ENCODE measurements at places on chromosomes 2 and 18.

GRCh38 chr2:37911296-37911873 is 13.7 kb upstream of the RMDN2 start:
- DNase-seq = no peak

DNA sequence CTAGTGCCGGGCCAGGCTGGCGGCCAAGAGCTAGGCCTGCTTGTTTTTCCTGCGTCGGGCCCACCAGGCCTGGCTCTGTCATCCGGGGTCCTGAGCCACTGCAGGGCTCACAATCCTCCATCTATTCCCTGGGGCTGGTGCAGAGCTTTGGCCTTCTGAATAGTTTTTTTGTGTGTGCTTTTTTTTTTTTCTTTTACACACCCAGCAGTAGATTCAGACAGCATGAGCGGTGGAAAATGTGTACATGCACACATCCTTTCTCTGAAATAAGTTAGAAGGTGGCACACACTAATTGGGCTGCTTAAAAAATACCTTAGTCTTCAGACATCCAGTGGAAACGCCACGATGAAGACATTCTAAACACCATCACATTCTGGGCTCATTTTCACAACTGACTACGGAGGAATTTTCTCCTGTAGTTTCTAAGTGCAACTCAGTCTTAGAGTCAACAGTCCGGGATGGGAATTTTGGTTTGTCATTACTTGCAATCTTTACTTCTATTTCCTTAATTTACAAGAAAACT is 6.1 kb downstream of the ZFP36L2 start:
- no peak for DNase-seq

GRCh38 chr18:21383031-21383430 is 141.0 kb downstream of the GREB1L start:
- DNase-seq = no peak

DNA sequence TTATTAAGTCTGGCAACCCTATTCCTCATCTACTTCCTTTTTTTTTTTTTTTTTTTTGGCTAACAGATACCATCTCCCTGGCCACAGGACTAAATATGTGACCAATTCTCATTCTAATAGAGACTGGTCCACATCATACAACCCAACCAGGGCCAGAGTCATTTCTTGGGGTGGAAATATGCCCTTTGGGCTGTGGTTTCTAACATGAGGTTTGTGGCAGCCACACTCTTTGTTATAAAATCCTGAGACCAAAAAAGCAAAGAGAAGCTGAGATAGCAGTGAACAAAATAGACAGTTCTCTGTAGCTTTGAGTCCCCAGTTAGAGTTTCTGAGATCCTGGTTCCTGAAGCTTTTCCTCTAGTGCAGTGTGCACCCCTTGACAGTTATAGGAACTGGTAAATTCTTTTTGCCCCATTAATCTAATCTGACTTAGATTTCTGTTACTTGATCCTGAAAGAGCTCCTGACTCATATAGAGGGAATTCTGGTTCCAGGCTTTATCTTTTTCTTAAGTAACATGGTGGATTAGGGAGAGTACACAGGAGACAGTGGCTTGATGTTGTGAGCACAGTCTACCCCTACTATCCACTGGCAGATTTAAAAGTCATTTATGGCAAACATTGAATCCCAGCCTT is 86.8 kb downstream of the MAIP1 start:
- no peak for DNase-seq

- DNase-seq = no peak
Measured at GRCh38 chr2:28095622-28096021, 205.1 kb downstream of the BABAM2 start.

GRCh38 chr18:50356036-50356945 is 18.6 kb upstream of the SKA1 start:
- no peak for DNase-seq

DNA sequence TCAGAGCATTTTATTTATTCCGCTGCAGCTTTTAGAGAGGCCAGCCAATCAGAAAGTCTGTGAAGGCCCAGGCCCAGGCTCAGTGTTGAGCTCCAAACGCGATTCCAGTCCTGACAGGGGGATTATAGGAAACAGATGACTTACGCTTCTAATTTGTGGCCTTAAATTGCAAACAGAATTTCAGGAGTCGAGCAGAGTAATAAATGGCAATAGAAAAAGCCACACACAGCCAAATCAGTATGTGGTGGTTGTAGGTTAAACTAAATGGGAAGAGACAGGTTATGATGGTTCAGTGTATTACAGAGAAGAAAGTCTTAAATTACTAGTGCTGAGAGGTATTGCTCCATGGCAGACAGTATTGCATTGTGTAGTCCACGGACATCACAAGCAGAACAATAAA is 131.0 kb upstream of the ZEB2 start:
- no peak for DNase-seq

- no peak for DNase-seq
Measured at GRCh38 chr2:70987386-70987785, 7.3 kb downstream of the TEX261 start.

- DNase-seq = peak; percentile 60
Measured at GRCh38 chr2:12514631-12515437, 201.9 kb upstream of the TRIB2 start.

DNA sequence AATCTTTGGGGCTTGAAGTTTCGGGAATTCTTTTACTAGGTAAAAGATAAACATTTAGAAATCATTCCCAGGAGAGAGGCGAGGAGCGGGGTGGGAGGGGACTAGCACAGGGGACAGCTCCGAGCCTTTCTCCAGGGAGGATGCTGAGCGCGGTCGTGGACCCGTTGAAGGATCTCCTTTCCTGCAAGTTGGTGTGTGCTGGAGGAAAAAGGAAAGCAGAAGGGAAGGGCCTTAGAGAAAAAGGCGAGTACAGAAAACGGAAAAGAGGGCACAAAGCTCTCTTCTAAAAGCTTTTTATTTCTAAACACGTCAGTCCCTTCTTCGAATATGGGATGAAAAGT is 640 bp downstream of the SLC39A6 start:
- DNase-seq = no peak

DNA sequence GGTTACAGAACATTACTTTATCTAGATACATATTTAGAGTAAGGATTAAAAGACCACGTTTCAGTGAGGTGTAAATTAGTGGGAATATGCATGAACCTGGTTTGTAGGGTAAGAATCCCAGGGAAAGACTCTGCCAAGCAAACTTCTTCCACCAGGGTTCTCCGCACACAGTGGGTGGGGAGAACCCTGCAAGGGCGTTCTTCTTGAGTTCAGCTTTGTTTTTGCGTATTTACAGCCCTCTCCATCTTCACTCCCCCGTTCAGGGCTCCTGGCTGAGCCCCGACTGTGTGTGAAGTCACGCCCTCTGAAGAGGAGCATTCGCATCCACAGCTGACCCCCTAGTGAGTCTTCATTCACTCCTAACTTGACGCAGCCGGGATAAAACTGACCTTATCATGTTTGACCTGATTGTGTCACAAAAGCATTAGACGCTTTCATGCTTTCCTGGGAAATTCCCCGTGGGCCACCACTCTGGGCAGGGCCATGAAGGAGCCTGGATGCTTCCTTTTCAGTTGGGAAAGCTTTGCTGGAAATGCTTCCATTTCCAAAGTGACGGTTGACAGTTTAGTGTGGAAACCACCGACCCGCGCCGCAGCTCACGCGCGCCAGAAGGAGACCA is 1.0 kb downstream of the ALKAL2 start:
- DNase-seq = no peak

GRCh38 chr2:43328133-43328532 is 101.7 kb upstream of the ZFP36L2 start:
- no peak for DNase-seq

DNA sequence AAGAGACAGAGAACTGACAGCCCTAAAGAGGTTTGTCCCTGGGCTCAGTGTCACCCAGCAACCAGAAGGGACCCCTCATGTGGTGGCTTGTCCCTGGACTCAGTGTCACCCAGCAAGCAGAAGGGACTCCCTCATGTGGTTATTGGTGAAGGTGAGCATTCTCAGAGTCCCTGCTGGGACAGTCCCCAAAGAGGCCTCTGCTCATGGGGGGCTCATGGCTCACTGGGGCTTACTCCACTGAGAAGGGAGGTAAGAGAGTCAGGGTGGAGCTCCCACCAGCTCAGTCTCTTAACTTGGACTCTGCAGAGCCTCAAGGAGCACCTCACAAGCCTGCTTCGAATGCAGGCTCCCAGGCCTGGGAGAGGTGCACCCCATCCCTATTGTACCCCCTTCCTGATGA is 145.2 kb upstream of the COPS8 start:
- DNase-seq = no peak

DNA sequence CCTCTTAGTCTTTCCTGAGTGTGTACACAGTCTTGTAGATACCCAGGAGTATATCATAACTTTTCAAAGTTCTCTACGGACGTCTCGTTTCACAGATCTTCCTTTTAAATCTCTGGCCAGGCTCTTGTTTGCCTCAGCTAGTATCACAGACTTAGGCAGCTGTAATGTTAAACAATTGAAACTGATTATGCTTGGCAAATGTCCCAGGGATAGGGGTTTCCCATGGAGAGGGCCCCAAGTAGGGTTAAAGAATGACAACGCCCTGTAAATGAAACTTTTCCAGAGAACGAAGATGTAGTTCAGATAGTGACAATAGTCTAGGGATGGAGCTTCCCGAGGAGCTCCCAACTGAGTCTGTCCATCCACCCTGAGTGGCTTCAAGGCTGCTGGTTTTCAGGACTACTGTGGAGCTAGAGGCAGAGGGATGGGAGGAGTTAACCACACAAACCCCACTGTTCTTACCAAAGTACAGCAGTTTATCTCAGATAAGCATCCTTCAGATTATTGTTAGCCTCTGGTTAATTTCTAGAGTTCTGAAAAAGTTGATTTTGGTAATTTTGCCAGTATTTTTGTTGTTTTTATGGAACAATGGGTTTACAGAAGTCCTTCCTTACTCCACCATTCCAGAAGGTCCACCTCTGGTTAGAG is 9.1 kb downstream of the NEURL3 start:
- no peak for DNase-seq

GRCh38 chr2:234275515-234275914 is 221.4 kb downstream of the ARL4C start:
- DNase-seq = no peak

DNA sequence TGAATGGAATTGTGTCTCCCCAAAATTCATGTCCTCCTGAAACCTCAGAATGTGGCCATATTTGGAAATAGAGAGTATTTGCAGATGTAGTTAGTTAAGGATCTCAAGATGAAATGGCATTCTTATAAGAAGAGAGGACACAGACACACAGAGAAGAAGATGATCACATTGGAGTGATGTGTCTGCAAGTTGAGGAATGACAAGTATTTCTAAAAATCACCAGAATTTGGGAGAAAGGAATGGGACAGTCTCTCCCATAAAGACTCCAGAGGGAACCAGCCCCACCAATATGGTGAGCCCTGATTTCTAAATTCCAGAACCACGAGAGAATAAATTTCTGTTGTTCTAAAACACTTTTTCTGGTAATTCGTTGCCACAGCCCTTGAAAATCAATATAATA is 166.3 kb downstream of the C1D start:
- no peak for DNase-seq

GRCh38 chr2:16085073-16085472 is 144.7 kb downstream of the MYCN start:
- DNase-seq = no peak

GRCh38 chr2:149658553-149658952 is 71.0 kb upstream of the MMADHC start:
- no peak for DNase-seq

DNA sequence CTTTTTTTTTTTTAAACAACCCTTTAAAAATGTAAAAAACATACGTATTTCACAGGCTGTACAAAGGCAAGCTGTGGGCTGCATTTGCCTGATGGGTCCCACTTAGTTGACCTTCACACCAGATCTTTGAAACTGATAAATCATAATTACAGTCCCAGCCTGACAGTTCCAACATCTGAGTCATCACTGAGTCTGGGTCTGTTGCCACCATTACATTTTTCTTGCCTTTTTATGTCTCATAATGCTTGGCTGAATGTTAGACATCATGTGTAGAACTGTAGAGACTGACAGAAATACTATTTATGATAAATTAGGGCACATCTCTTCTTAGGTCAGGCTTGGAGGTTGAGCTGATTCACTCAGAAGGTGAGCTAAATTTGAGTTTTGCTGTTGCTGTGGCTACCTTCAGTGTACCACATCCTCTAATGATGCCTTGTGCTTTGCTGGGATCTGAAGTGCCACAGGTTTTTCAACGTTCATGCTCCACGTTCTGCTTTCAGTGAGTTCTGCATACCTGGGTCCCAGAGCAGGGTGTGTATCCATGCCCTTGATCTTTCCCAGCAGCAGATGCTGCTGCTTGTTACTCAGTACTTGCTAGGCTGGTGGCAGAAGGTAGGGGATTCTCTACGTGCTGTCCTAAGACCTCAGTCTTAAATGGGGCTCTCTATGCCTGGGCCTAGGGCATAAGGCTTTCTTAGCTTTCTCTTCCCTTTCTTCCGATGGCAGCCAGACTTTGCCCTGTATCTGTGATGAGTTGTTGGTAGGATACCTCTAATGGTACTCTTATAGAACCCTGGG is 160.6 kb upstream of the SMAD7 start:
- DNase-seq = no peak

GRCh38 chr18:5678779-5679406 is 135.1 kb upstream of the EPB41L3 start:
- DNase-seq = no peak

- DNase-seq = no peak
Measured at GRCh38 chr2:226981791-226982326, 146.0 kb downstream of the RHBDD1 start.

GRCh38 chr2:80854831-80855230 is 550.3 kb upstream of the LRRTM1 start:
- DNase-seq = no peak

DNA sequence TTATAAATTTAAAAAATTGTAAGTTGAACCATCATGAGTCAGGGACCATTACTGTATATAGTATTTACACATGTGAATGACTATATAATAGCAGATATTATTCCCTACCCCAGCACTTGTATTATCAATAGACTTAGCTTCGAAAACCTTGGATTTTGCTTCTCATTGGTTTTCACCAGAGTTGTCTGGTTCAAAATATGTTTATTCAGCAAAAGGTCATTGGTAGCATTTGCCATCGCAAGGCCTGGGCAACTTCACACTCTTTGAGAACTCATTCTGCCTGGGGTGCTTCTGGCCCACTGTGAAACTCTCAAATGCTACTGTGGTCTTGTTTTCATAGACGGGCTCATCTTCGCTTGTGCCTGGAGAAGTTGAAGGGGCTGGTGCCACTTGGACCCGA is 20.1 kb downstream of the MXD1 start:
- DNase-seq = no peak

DNA sequence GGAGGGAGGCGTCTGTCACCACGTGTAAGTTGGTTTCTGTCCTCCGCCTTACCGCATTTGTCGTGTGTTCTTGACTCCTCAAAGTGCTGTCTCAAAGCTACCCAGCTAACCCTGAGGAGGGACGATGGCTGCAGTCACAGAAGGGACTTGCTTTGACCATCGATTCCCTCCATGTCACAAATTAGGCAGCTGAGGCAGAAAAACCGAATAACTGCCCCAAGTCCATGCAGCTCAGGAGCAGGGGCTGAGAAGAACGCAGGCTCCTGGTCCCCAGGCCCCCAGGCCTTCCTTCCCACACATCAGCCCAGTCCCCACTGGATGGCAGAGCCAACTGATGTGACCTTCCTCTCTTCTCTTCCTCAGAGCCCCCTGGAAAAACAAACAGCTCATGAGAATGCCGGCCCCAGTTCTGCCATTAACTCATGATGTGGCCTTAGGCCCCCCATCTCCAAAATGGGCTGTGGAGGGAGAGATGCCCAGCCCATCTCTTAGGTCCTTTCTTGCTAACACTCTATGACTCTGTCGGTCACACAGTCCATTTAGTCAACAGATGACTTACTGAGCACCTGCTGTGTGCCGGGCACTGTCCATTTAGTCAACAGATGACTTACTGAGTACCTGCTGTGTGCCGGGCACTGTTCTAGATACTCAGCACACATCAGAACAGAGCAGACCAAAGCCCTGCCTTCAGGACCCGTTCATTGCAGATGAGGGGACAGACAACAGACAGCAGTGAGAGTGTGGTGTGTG is 19.6 kb downstream of the MTERF4 start:
- DNase-seq = no peak
